ENCODE measurements at places on chromosomes 5 and 9. TPM values are rescaled to one million over a fixed set of nuclear protein-coding genes. Genes with fewer than 3 reads are reported as not detected.

The ISL1 gene
- total RNA-seq, result not detected

DNA sequence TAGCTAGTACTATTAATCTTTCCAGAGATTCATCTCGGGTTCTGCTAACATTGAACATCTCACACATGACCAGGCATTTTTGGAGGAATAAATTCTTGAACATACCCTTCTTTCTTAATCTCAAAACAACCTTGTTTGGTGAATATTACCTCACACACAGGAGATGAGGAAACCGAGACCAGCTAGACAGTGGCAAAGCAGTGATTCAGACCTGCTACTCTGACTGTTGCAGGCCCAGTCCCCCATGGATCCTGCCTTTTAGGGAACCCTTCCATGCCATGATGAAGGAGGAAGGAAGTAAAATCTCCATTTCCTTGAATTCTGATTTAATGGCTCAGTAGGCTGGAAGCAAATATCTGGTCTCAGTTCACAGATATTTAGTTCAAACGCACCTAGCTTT is 2.6 kb downstream of the PCSK5 start:
- no peak for DNase-seq

GRCh38 chr5:165079389-165079788 is 1574.0 kb downstream of the MAT2B start:
- DNase-seq, result no peak

DNA sequence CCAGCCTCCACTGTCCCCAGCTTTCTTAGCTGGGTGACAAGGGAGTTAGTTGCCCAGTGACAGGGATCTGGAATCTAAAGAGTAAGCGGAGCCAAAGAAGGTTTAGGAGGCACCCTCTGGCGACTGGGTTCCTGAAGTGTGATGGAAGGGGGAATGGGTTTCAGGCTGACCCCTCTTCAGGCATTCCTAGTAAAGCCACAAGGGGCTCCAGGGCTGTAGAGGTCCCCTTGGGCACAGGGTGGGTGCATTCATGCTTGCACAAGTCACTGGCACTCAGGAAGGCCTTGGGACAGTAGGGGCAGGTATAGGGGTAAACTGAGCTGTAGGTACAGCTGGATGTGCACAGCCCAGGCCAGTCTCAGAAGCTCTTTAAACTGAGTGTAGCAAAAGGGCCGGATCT is 74.2 kb downstream of the CPLANE1 start:
- DNase-seq, result no peak

DNA sequence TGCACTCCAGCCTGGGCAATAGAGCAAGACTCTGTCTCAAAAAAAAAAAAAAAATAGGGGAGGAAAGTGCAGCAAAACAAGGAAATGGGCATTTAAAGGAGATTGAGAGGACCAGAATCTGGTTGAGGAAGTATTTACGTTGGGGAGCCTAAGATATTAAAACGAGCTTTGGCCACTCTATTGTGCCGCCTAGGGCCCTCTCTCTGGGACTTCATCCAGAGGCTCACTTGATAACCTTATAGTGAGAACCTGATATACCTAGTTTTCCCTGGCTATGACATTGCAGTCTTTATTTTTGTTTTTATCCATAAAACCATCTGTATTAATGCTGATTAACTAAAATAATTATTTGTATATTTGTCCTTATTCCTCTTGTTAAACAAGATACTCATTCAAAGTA is 213.6 kb downstream of the SAXO1 start:
- no peak for DNase-seq

The TMEM161B gene
- total RNA-seq, result 24.3 TPM

GRCh38 chr5:1104327-1105006 is 7.4 kb downstream of the SLC12A7 start:
- peak; percentile 66 for DNase-seq

The CCDC192 gene
- not detected for total RNA-seq

- DNase-seq, result no peak
These were observed 145.3 kb downstream of the CACNA1B start for GRCh38 chr9:138022756-138023393.

The CACFD1 gene
- total RNA-seq, result 0.38 TPM

DNA sequence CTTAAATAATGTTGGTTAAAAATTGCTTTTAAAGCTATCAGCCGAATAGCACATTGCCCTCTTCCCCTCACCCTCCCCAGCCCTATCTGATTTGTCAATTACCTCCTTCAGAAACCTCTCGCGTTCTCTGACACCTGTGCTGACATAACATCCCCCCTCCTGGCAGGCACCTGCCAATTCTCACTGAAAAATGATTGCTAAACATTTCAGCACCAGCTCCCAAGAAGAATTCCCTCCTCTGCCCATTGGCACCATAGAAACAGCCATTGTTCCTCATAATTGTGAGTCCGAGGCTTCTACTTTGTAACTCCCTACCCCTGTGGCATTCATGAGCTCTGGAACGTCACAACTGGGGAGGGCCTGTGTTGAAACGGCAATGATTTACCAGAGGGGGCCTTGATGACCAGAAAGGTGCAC is 20.2 kb downstream of the CDH6 start:
- no peak for DNase-seq

DNA sequence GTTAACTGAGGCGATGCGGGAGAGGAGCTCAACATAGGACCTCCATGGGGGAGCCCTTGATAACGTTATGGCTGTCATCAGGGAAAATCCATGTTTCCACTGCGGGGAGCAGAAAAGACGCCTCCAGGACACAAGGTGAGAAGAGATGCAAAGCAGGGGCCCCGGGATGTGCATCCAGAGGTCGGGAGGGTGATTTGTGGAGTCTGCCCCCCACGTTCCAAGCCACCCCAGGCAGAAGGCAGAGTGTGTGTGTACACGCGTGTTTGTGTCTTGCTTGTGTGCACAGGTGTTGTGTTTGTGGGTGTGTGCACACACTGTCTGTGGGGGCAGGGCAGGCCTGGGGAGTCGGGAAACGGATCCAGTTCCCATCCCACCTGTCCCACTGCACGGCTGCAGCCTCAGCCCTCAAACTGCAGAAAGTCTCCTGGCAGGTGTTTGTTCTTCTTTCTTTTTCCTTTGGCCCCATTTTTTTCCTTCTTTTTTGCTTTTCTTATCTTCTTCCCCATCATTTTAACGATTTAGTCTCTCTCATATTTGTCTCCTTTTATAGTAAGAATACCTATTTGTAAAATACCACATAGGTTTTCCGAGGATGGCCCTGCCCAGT is 17.4 kb upstream of the PLEKHG4B start:
- DNase-seq, result no peak

GRCh38 chr9:72772661-72773060 is 180.2 kb downstream of the ALDH1A1 start:
- DNase-seq, result no peak

DNA sequence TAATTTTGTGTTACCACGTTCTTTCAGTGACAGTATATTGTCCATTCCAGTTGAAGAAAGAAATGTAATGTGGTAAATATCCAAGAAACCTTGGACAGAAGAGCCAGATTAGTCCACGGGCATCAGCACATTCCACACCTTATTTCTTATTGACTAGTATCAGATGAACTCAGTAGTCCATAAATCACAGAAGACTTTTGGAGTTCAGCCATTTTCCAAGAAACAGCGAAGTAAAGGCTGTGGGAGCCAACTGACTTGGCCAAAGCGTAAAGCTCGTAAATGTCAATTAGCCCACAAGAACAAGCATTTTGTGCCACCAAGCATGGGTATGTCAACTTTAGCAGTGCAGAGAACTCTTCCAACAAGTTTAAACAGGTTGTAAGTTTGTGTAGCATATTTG is 60.2 kb upstream of the STARD4 start:
- no peak for DNase-seq

DNA sequence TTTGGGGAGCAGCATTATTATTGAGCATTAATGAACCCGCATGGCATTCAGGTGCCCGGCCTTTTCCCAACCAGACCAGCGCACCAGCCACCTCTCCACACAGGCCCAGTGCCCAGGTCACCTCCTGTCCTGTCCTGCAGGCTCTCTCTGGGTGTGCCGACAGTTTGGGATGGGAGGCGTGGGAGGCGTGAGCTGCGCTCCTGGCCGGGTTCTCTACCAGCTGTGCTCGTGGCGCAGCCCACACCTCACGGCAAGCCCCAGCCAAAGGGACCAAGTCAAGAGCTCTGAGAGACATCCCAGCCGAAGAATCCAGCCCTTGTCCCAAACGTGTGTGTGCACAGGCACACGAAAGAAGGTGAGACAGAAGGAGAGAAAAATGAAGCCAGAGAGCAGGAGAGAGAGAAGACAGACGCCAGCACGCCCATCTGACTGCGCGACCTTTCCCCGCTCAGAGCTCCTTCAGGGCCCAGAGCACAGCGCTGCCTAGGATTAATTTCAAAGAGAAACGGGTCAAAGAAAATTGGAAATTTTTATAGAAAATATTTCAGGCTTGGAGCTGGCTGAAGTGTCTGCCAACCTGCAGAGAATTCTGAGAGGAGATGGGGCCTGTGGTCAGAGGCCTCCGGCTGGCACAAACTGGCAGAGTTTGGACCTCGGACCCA is 81.7 kb downstream of the ADAMTS2 start:
- DNase-seq, result no peak

The PCDHGC5 gene
- total RNA-seq, result not detected

The DRD1 gene
- not detected for total RNA-seq
